ENCODE measurements at places on chromosomes 5 and 9.

GRCh38 chr5:139413963-139414362 is 10.1 kb upstream of the SPATA24 start:
- no peak for DNase-seq

- no peak for DNase-seq
Measured at GRCh38 chr5:9196403-9197227, 349.3 kb downstream of the SEMA5A start.

DNA sequence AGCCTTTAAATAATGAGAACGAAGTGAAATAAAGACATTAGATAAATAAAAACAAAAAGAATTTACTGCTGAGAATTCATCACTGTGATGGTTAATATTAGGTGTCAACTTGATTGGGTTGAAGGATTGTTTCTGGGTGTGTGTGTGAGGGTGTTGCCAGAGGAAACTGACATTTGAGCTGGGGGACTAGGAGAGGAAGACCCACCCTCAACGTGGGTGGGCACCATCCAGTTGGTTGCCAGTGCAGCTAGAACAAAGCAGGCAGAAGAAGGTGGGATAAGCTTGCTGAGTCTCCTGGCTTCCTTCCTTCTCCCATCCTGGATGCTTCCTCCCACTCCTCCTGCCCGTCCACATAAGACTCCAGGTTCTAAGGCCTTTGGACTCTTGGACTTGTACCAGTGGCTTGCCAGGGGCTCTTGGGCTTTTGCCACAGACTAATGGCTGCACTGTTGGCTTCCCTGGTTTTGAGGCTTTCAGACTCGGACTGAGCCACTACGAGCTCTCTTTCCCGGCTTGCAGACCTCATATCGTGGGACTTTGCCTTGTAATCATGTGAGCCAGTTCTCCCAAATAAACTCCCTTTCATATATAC is 43.7 kb upstream of the ABL1 start:
- DNase-seq: no peak

- DNase-seq: no peak
Measured at GRCh38 chr5:96404191-96404867, 28.7 kb downstream of the PCSK1 start.

All from DMS53 (cell line).